Activated naive CD8-positive, alpha-beta T cell treated with anti-CD3 and anti-CD28 coated beads, Interleukin-2, amount 10 ng/mL, durations not matched to agents 7 days and 5 days (primary cell): ENCODE measurements at places on chromosomes 7 and 10.
A peak's percentile ranks its signal among the peaks of the same experiment; 100 is the strongest.

- H3K36me3 ChIP-seq, result no peaks in the 10 kb centered on the region
- peaks cover 4% of the 10 kb centered on the region for H3K27me3 ChIP-seq
- H3K27ac ChIP-seq, result no peak overlapping the region
- DNase-seq, result no peak
- no peak overlapping the region for H3K4me3 ChIP-seq
Observed at GRCh38 chr10:22766693-22767092, 52.3 kb upstream of the PIP4K2A start.

DNA sequence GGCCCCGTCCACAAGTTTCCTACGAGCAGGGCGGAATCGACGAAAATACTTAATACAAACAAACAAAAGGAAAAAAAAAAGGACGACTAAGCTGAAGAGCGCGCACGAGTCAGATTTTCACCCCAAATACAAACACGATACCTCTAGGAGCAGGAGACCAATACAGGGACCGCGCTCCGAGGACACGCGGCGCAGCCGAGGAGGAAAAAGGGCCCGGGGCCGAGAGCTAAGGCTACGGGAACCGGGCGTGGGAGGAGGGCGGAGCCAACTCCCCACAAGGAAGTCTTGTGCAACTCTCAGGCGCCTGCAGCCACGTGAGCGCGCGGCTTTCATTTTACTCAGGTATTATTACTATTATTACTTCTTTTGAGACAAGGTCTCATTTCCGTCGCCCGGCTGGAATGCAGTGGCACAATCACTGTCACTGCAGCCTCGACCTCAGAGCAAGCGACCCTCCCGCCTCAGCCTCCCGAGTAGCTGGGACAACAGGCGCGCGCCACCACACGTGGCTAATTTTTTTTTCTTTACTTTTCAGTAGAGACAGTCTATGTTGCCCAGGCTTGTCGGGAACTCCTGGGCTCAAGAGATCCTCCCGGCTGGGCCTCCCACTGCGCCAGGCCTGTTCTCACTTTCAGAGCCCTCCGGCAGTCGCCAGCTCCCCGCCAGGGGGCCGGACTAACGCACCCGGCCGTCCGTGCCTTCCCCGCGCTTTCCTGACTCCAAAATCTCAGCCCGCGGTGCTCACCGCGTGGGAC lies 1.2 kb downstream of the HNRNPF start:
- no peaks in the 10 kb centered on the region for H3K27me3 ChIP-seq
- peaks cover 30% of the 10 kb centered on the region for H3K36me3 ChIP-seq
- H3K4me3 ChIP-seq, result peak overlapping the region; percentile 98
- H3K4me1 ChIP-seq, result peaks cover 28% of the 10 kb centered on the region
- peak; percentile 84 for DNase-seq

- H3K4me1 ChIP-seq, result no peaks in the 10 kb centered on the region
- peak; percentile 37 for DNase-seq
- H3K27me3 ChIP-seq, result no peaks in the 10 kb centered on the region
- H3K27ac ChIP-seq, result no peak overlapping the region
Observed at GRCh38 chr7:64183126-64183742, 23.8 kb upstream of the ZNF735 start.

GRCh38 chr7:1986366-1987083 lies 246.2 kb downstream of the MAD1L1 start:
- peaks cover 24% of the 10 kb centered on the region for H3K4me1 ChIP-seq
- no peaks in the 10 kb centered on the region for H3K27me3 ChIP-seq
- peaks cover 17% of the 10 kb centered on the region for H3K36me3 ChIP-seq
- H3K4me3 ChIP-seq, result peak overlapping the region; percentile 77
- DNase-seq, result peak; percentile 60
